Right atrium auricular region (tissue), 2 donors: ENCODE measurements at places on chromosomes 6 and 20.

- DNase-seq = peak; percentile 59
Measured at GRCh38 chr20:8260837-8261251, 128.8 kb downstream of the PLCB1 start.

- DNase-seq = no peak
Measured at GRCh38 chr6:41371461-41371991, 36.1 kb downstream of the NCR2 start.

DNA sequence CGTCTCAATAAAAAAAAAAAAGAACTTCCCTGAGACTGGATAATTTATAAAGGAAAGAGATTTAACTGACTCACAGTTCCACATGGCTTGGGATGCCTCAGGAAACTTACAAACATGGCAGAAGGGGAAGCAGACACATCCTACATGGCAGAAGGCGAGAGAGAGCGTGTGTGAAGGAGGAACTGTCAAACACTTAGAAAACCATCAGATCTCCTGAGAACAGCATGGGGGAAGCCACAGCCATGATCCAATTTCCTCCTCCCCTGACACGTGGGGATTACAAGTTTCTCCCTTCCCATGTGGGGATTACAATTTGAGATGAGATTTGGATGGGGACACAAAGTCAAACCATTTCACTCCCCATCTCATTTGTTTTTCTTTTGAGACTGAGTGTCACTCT, 46.6 kb upstream of the TFAP2C start:
- DNase-seq = no peak

GRCh38 chr6:28943557-28944411, 20.0 kb upstream of the TRIM27 start:
- peak; percentile 70 for DNase-seq

DNA sequence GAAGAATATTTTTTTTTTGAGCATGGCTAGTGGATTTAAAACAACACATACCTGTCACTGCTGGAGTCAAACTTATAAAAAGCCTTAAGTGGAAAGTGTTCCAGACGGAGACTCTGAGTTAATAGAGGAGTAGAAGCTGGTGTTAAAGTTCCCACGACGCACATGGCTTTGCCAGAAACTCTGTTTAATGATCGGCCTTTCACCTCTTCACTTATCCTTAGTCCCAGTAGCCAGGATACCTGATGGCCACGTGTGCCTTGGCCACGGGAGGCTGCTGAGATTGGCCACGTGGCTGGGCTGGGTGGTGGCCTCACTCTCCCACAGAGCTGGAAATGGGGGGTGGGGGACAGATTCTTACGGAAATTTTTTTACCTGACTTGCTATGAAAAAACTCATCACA, 333.1 kb downstream of the ZFAND3 start:
- DNase-seq = no peak
